Lung (tissue), 17 donors: ENCODE measurements at places on chromosomes 5 and 9. TPM values are rescaled to one million over a fixed set of nuclear protein-coding genes. Genes with fewer than 3 reads are reported as not detected.
A peak's percentile ranks its signal among the peaks of the same experiment; 100 is the strongest.

CARD9 gene
- 3.8 TPM for total RNA-seq

IL3 gene
- total RNA-seq: not detected

PSD2 gene
- total RNA-seq: 0.20 TPM

CCDC192 gene
- total RNA-seq: not detected

SLC9A3 gene
- total RNA-seq: 3.8 TPM

- H3K27ac ChIP-seq: no peak overlapping the region
- DNase-seq: no peak
- no peaks in the 10 kb centered on the region for H3K4me1 ChIP-seq
- H3K36me3 ChIP-seq: peaks cover 15% of the 10 kb centered on the region
- no peak overlapping the region for H3K4me3 ChIP-seq
- H3K27me3 ChIP-seq: no peaks in the 10 kb centered on the region
These were observed 99.8 kb upstream of the CACNA1B start for GRCh38 chr9:137777761-137778160.

GRCh38 chr5:10927608-10928007, 166.6 kb upstream of the DAP start:
- no peak for DNase-seq
- H3K4me1 ChIP-seq: no peaks in the 10 kb centered on the region
- no peaks in the 10 kb centered on the region for H3K27me3 ChIP-seq
- H3K27ac ChIP-seq: no peak overlapping the region
- H3K36me3 ChIP-seq: no peaks in the 10 kb centered on the region

DNA sequence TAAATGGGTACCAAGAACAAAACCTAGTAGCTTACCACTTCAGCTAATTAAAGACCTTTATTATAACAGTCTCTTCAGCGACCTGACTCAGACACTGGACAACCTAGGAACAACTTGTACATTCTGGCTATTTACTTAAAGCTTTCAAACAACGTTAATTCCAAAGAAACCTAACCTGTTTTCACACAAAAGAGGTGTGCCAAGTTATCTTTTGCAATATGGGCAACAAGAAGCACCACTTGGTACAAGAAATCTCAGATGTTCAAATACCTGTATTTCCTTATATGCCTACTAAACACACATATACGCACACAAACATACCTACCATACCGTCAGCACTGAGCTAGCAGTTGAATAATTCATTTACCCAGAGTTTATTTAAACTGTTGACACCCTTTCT, 23.0 kb downstream of the RNF145 start:
- peak overlapping the region; percentile 2 for H3K27ac ChIP-seq
- peaks cover 4% of the 10 kb centered on the region for H3K36me3 ChIP-seq
- H3K4me1 ChIP-seq: peaks cover 48% of the 10 kb centered on the region
- no peak overlapping the region for H3K4me3 ChIP-seq
- no peak for DNase-seq

DNA sequence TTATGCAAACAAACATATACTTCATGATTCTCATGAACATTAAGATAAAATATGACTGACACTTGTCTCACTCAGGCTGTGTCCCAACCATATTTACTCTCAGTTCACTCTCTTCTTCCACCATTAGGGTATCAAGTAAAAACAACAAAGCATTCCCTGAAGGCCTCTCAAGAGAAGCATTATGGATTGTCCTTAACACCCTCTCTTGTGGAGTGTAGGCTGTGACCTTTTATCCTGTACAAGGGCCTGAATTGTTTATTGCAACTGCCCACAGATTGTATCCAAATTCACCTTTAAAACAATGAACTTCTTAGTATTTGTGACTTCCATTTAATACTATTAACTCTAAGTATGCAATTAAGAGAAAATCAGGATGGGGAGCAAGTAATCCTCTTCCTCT, 78.1 kb downstream of the RICTOR start:
- H3K4me1 ChIP-seq: no peaks in the 10 kb centered on the region
- H3K4me3 ChIP-seq: no peak overlapping the region

- no peaks in the 10 kb centered on the region for H3K36me3 ChIP-seq
- H3K27ac ChIP-seq: peak overlapping the region; percentile 86
- peaks cover 47% of the 10 kb centered on the region for H3K4me1 ChIP-seq
- DNase-seq: no peak
- no peak overlapping the region for H3K4me3 ChIP-seq
These were observed 5.4 kb upstream of the NRARP start for GRCh38 chr9:137307255-137308056.

GRCh38 chr5:5605170-5605764, 182.8 kb downstream of the ICE1 start:
- DNase-seq: no peak
- H3K27me3 ChIP-seq: no peaks in the 10 kb centered on the region
- H3K27ac ChIP-seq: no peak overlapping the region
- H3K4me1 ChIP-seq: no peaks in the 10 kb centered on the region
- no peak overlapping the region for H3K4me3 ChIP-seq

GRCh38 chr9:137110147-137110910, 4.2 kb downstream of the DPP7 start:
- peaks cover 8% of the 10 kb centered on the region for H3K27me3 ChIP-seq
- peaks cover 12% of the 10 kb centered on the region for H3K36me3 ChIP-seq
- DNase-seq: no peak
- H3K4me3 ChIP-seq: no peak overlapping the region

GRCh38 chr5:173562451-173562850, 54.0 kb downstream of the BOD1 start:
- H3K4me1 ChIP-seq: no peaks in the 10 kb centered on the region
- H3K27ac ChIP-seq: no peak overlapping the region
- H3K36me3 ChIP-seq: no peaks in the 10 kb centered on the region
- H3K4me3 ChIP-seq: no peak overlapping the region
- H3K27me3 ChIP-seq: no peaks in the 10 kb centered on the region

GRCh38 chr5:74853256-74853655, 12.9 kb downstream of the FAM169A start:
- DNase-seq: no peak
- H3K27ac ChIP-seq: no peak overlapping the region
- no peaks in the 10 kb centered on the region for H3K4me1 ChIP-seq
- no peaks in the 10 kb centered on the region for H3K27me3 ChIP-seq
- no peaks in the 10 kb centered on the region for H3K36me3 ChIP-seq

GRCh38 chr9:84419031-84419602, 78.6 kb upstream of the SLC28A3 start:
- no peak overlapping the region for H3K4me3 ChIP-seq
- no peak overlapping the region for H3K27ac ChIP-seq
- H3K36me3 ChIP-seq: no peaks in the 10 kb centered on the region
- DNase-seq: peak; percentile 7
- H3K4me1 ChIP-seq: no peaks in the 10 kb centered on the region
- H3K27me3 ChIP-seq: no peaks in the 10 kb centered on the region

- H3K4me1 ChIP-seq: no peaks in the 10 kb centered on the region
- DNase-seq: no peak
- H3K27ac ChIP-seq: no peak overlapping the region
- no peak overlapping the region for H3K4me3 ChIP-seq
- no peaks in the 10 kb centered on the region for H3K36me3 ChIP-seq
- no peaks in the 10 kb centered on the region for H3K27me3 ChIP-seq
These were observed 34.6 kb downstream of the ZSWIM6 start for GRCh38 chr5:61366497-61367240.

- H3K4me1 ChIP-seq: no peaks in the 10 kb centered on the region
- no peak overlapping the region for H3K27ac ChIP-seq
- H3K27me3 ChIP-seq: no peaks in the 10 kb centered on the region
These were observed 40.4 kb downstream of the FER start for GRCh38 chr5:108788142-108788541.

- H3K4me3 ChIP-seq: no peak overlapping the region
- no peak overlapping the region for H3K27ac ChIP-seq
- no peaks in the 10 kb centered on the region for H3K4me1 ChIP-seq
- no peaks in the 10 kb centered on the region for H3K36me3 ChIP-seq
These were observed 952.8 kb upstream of the EDIL3 start for GRCh38 chr5:85337435-85337834.

- no peak overlapping the region for H3K27ac ChIP-seq
- no peaks in the 10 kb centered on the region for H3K4me1 ChIP-seq
- H3K36me3 ChIP-seq: no peaks in the 10 kb centered on the region
- DNase-seq: no peak
These were observed 126.2 kb upstream of the ADCY2 start for GRCh38 chr5:7269591-7270274.

GRCh38 chr5:108084105-108084504, 297.8 kb downstream of the FBXL17 start:
- peaks cover 2% of the 10 kb centered on the region for H3K4me1 ChIP-seq
- H3K27me3 ChIP-seq: no peaks in the 10 kb centered on the region
- H3K4me3 ChIP-seq: no peak overlapping the region
- no peaks in the 10 kb centered on the region for H3K36me3 ChIP-seq
- no peak for DNase-seq

- H3K27ac ChIP-seq: no peak overlapping the region
- DNase-seq: no peak
- no peaks in the 10 kb centered on the region for H3K27me3 ChIP-seq
- no peaks in the 10 kb centered on the region for H3K36me3 ChIP-seq
- no peak overlapping the region for H3K4me3 ChIP-seq
These were observed 1131.0 kb downstream of the MAT2B start for GRCh38 chr5:164636456-164636855.

DNA sequence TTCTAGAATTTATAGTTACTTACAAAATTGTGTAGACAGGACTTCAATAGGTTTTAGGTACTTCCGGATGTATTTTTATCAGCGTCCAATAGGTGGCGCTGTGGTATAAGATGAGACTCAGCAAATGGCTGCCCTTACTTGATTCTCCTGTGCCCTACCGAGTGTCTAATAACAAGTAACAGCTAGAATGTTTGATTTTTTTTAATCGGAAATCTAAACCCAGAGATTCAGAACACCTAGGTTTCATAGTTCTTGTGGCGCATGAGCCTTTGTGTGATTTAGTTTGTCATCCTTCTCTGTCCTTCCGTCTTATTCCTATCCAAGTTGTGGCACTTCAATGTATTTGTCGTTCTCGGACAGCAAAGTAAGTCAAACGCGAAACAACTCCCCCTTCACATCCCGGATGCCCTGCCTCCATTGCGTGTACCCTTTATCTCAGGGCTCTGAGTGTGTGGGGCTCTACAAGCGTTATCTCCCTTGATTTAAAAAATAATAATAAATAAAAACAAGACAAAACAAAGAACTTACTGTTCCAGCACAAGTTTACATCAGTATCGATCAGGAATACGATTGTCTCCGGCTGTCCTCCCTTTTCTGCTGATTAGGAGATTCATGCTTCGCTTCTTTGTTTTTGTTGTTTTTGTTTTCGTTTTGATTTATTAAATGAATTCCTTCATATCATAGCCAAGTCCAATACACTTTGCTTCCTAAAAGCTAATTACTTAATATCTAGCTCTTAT, 50.7 kb upstream of the SLC30A5 start:
- no peaks in the 10 kb centered on the region for H3K27me3 ChIP-seq
- H3K4me1 ChIP-seq: no peaks in the 10 kb centered on the region
- peak; percentile 98 for DNase-seq
- peak overlapping the region; percentile 29 for H3K4me3 ChIP-seq
- no peaks in the 10 kb centered on the region for H3K36me3 ChIP-seq
- H3K27ac ChIP-seq: peak overlapping the region; percentile 69

DNA sequence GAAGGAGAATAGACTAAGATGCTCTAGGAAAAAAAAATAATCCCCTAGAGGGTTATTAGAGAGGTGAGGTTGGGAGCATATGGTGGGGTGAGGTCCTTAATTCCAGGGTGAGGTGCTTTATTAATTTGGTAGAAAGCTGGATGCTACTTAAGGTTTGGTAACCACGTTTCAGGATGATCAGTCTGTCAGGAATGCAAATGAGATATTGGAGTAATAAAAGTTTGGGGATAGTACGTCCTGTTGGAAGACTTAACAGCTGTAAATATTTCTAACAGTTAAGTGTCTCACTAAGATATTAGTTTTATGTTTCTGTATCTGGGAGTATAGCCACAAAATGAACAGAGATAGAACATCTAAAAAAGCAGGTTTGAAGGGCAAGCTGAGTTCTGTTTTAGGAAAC, 578.9 kb downstream of the CETN3 start:
- H3K27ac ChIP-seq: no peak overlapping the region
- no peaks in the 10 kb centered on the region for H3K4me1 ChIP-seq
- no peaks in the 10 kb centered on the region for H3K27me3 ChIP-seq
- no peak overlapping the region for H3K4me3 ChIP-seq

GRCh38 chr5:116922532-116922931, 347.9 kb upstream of the SEMA6A start:
- DNase-seq: no peak
- H3K36me3 ChIP-seq: no peaks in the 10 kb centered on the region
- no peak overlapping the region for H3K27ac ChIP-seq
- H3K27me3 ChIP-seq: no peaks in the 10 kb centered on the region

- H3K4me1 ChIP-seq: no peaks in the 10 kb centered on the region
- H3K27ac ChIP-seq: no peak overlapping the region
- no peaks in the 10 kb centered on the region for H3K27me3 ChIP-seq
- H3K4me3 ChIP-seq: no peak overlapping the region
These were observed 970.0 kb downstream of the MAT2B start for GRCh38 chr5:164475339-164475977.

GRCh38 chr9:8724284-8725018, 924.9 kb upstream of the DMAC1 start:
- peaks cover 4% of the 10 kb centered on the region for H3K4me1 ChIP-seq
- DNase-seq: no peak
- no peak overlapping the region for H3K27ac ChIP-seq
- no peaks in the 10 kb centered on the region for H3K27me3 ChIP-seq

GRCh38 chr9:21746550-21746949, 55.9 kb upstream of the MTAP start:
- no peak for DNase-seq
- H3K27ac ChIP-seq: no peak overlapping the region
- no peak overlapping the region for H3K4me3 ChIP-seq
- no peaks in the 10 kb centered on the region for H3K36me3 ChIP-seq
- H3K27me3 ChIP-seq: no peaks in the 10 kb centered on the region

DNA sequence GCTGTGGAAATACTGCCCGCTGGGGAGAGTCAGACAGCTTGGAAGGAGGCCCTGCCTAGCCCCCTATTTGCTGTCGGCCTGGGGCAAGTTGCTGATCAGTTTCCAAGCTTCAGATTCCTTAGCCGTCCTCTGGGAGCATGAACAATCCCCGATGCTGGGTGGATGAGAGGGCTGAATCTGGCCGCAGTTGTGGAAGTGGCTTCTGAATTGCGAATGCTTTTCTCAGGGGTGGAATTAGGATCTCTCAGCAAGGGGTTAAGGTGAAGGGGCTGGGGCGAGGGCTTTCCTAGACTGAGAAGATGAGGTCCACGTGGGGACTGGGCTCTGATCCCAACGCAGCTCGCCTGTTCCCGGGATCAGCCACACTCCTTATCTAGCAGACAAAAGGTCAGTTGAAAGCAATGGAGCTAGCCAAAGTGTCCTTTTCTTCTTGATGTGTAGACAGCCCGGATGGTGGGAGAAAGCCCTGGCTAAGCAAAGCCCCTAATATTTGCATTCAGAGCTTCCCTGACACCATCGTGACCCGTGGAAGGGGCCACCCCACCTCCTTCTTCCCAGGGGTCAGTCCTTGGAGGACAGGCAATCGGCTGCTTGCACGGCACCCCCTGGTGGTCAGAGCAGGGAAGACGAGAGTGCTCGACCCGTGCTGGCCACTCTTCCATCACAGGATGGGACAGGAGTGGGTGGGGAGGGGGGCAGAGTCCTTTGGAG, 54.9 kb downstream of the COL15A1 start:
- peaks cover 12% of the 10 kb centered on the region for H3K4me1 ChIP-seq
- H3K4me3 ChIP-seq: no peak overlapping the region
- H3K36me3 ChIP-seq: no peaks in the 10 kb centered on the region

GRCh38 chr5:98179791-98180755, 593.4 kb upstream of the RGMB start:
- no peak overlapping the region for H3K4me3 ChIP-seq
- H3K27ac ChIP-seq: no peak overlapping the region
- no peaks in the 10 kb centered on the region for H3K36me3 ChIP-seq
- H3K4me1 ChIP-seq: no peaks in the 10 kb centered on the region

GRCh38 chr5:130805648-130806047, 359.4 kb downstream of the HINT1 start:
- no peaks in the 10 kb centered on the region for H3K4me1 ChIP-seq
- H3K27me3 ChIP-seq: no peaks in the 10 kb centered on the region
- no peak overlapping the region for H3K27ac ChIP-seq
- H3K36me3 ChIP-seq: no peaks in the 10 kb centered on the region
- H3K4me3 ChIP-seq: no peak overlapping the region
- DNase-seq: peak; percentile 87
